ENCODE measurements at places on chromosomes 7 and 10.

GRCh38 chr10:133359972-133360610 is 2.3 kb upstream of the FUOM start:
- DNase-seq = no peak

GRCh38 chr10:24419066-24419465 is 210.1 kb downstream of the KIAA1217 start:
- no peak for DNase-seq

- no peak for DNase-seq
Observed at GRCh38 chr10:75861582-75861981, 430.2 kb downstream of the LRMDA start.

DNA sequence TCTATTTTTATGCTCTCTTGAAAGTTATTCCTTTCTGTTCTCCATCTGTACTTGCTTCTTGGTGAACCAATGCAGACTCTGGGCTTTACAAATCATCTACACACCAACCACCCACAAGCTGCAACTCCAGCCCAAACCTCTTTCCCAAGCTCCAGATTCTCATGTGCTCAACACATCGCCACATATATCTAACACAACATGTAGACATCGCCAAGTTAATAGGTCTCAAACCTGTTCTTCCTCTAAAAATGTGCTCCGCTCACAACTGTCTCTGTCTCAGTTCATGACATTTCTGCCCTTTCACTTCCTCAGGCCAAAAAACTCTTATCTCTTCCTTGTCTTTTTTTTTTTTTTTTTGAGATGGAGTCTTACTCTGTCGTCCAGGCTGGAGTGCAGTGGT is 95.7 kb upstream of the EEPD1 start:
- no peak for DNase-seq

DNA sequence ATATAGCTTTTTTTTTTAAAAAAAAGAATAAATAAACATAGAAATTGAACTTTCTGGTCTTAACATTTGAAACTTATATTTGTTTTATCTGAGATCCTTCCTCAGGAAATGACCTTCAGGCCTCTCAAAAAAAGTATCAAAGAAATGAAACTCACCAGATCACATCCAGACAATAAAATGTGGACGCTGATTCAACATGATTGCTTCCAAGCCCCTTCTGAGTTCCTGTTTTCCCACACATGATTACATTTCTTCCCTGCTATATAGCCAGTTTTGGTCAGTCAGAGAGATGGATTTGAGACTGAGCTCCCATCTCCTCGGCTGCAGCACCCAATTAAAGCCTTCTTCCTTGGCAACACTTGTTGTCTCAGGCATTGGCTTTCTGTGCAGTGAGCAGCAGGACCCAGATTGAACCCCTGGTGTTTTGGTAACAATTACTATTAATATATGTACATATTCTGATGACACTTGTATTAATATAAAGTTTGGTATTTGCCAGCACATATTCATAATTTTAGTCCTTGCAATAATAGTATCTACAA is 21.8 kb upstream of the SVIL start:
- DNase-seq = no peak

DNA sequence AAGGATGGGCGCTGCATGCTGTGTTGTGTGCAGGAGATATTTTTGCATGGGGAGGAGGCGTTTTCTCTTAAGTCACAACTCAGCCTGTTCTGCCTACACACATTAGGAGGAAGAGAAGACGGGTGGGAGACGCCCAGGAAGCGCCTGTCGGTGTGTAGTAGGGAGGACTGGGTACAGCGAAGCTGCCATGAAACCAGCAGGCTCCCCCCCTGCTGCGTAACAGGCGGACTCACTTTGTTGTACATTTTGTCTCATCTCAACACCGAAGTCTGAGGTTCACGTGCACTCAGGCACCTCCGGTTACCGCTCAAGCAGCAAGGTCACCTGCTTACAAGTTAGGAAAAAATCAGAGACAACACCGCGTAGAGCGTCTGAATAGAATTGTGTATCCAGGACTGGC is 56.3 kb downstream of the CRTAC1 start:
- DNase-seq = no peak

DNA sequence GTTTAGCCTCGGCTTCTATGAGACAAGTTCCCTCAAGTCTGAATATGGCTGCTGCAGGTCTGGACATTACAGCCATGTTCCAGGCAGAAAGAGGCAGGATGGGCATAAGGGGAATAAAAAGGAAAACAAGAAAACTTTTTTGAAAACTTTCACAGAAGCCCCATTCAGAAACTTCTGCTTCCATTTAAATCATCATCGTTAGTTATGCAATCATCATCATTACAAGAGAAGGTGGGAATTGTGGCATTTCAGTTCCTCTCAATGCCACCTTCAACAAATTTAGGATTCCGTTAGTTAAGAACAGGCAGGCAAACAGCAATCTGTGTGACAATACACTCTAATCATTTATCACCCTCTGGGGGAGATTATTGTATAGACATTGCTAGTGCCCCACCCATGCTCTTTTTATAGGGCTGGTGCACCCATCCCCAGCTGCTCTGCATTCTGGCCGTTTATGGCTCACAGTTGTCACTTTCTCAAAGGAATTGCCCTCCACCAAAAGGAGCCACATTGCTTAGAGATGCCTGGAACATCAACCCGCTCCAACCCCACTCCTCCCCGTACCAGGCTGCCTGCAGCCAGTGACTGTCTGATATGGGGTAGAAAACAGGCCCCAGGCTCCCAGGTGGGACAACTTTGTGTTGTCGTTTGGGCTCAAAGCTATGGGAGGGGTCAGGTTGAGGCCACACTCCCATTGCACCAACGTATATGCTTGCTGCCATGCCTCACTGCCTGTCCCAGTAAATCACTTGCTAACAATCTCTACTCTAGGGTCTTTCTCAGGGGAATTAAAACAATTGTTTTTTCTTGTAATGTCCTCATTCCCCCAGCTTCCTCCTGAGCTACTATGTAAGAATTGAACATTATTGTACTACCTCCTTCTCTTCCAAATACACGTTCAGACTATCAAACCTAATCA is 24.2 kb downstream of the ITGB8 start:
- no peak for DNase-seq

DNA sequence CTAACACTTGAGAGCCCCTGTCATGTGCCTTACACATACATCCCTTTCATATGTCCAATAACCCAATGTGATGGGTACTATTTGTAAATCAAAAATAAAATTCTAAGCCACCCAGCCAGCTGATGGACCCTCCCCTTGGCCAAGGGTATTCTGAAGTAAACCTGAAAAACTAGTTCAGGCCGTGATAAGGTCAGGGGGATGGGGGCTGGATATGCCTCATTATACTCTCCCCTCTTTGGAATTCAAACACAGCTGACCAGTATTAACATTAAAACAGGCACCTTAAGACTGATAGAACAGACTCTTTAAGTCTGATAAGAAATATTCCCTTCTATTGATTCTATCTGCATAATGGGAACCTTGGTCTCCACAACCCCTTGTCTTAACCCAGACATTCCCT is 51.9 kb downstream of the SLC16A9 start:
- DNase-seq = no peak

GRCh38 chr10:86900955-86901354 is 56.5 kb downstream of the MMRN2 start:
- no peak for DNase-seq

DNA sequence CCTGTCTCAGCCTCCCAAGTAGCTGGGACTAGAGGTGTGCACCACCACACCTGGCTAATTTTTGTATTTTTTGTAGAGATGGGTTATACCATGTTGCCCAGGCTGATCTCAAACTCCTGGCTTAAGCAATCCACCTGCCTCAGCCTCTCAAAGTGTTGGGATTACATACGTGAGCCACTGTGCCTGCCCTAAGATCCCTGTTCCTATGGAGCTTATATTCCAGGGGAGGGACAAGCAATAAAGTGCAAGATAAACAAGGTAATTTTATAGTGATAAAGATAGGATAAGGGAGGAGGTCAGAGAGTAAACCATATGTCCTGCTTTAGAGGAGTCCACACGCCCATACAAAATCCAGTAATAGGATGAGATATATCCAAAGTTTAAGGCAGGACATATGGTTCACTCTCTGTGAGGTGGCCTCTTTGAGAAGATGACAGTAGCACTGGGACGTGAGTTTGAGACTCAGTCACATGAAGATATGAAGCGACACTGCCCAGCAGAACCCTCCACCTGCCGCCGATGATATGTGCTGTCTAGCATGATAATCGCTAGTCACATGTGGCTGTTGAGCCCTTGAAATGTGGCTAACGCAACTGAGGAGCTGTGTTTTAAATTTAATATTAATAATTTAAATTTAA is 113.5 kb upstream of the PDCD4 start:
- DNase-seq = no peak

DNA sequence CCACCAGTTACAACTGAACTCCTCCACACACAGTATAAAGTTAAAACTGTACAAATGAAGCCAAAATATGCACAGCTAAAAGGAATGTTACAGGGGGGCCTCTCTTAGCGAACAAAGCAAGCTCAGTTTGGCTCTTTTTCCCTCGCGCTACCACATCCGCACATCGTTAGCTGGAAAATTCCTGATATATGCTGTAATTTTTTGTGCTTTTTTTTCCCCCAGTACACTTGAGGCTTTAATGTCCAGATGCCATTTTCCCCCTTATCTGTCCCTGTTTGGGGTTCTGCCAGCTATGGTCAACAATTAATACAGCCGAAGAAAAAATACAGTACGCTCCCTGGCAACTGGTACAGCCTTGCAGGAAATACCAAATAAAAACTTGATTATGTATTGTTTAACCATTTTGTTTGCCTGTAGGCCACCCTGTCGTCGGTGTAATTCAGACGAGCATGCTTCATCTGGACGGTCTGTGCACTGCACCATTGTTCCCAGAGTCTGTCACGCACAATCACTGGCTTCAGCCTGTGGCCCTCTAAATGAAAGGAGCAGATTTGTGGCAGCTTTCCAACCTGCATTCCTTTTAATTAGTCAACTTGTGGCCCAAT is 108.1 kb upstream of the FAM133B start:
- DNase-seq = peak; percentile 39

- DNase-seq = no peak
Observed at GRCh38 chr10:89250865-89251408, 638 bp downstream of the LIPA start.

- DNase-seq = no peak
Observed at GRCh38 chr10:1667392-1667791, 69.9 kb downstream of the ADARB2 start.

DNA sequence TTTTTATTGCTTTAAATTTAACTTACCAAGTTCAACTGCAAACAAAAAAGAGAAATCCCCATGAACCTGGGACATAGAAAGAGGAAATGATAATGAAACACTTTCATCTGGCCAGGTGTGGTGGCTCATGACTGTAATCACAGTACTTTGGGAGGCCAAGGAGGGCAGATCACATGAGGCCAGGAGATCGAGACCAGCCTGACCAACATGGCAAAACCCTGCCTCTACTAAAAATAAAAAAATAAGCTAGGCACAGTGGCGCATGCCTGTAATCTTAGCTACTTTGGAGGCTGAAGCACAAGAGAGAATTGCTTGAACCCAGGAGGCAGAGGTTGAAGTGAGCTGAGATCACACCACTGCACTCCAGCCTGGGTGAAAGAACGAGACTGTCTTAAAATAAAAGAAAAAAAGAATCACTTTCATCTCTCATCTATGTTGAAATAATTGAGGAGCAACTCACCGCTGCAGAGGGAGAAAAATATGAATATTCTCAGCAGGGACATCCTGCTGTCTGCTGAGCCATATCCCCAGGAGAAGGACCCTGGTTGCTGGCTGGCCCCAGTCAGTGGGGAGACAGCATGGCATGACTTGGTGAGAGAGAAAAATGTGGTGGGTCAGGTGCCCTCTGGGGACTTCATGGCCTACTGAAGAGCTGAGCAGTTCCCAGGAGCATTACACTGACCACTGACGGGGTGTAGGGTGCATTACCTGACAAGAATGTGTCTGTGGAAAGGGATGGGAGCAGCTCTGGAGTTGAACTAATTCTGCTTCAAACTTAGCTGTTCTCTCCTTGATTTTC is 22.8 kb upstream of the TARP start:
- no peak for DNase-seq

- DNase-seq = no peak
Observed at GRCh38 chr7:50274361-50274760, 30.2 kb upstream of the IKZF1 start.

- no peak for DNase-seq
Observed at GRCh38 chr7:31899356-31899927, 170.8 kb downstream of the PDE1C start.

DNA sequence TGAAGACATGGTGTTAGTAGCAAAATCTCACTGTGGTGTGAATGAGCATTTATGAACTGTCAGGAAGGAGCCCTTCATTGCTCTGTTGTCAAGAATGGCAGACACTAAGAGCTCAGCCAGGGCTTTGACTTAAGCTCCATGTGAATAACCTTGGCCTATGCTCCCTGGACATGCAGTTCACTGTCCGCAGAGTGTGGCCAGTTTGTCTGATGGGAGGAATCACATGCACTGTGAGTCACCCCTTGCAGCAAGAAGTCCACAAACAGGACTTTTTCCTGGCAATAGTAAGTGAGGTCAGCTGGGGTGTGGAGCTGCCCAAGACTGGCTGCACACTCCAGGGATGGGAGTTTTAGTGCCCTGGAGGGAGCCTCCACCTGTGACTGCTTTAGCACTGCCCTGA is 49.5 kb downstream of the ZNF37A start:
- DNase-seq = no peak

- DNase-seq = no peak
Observed at GRCh38 chr7:97204821-97205220, 87.3 kb downstream of the SDHAF3 start.

- no peak for DNase-seq
Observed at GRCh38 chr7:7911369-7912123, 57.0 kb upstream of the GLCCI1 start.

GRCh38 chr7:9453521-9453920 is 1020.1 kb downstream of the NXPH1 start:
- DNase-seq = no peak

DNA sequence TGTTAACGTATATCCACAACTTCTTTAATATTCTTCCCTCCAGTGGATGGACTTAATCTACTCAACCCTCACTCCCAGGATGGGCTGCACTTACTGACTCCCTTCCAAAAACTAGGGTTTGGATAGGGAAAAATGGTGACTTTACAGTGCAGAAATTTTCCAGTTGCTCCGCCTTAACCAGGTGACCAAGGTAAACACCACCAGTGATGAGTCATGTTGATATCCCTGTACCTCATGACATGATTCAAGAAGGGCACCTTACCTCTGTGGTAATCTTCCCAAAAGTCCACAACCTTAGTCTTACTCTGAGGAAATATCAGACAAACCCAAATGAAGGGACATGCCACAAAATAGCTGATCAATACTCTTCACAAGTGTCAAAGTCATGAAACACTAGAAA is 3.5 kb upstream of the GSTK1 start:
- no peak for DNase-seq

- DNase-seq = no peak
Observed at GRCh38 chr7:139871331-139871730, 42.3 kb downstream of the TBXAS1 start.

- DNase-seq = no peak
Observed at GRCh38 chr10:131738396-131738735, 162.4 kb upstream of the PPP2R2D start.

Data from NCI-H1105 (cell line).